PC-3 (cell line): ENCODE measurements at places on chromosomes 7 and 10. TPM values are rescaled to one million over a fixed set of nuclear protein-coding genes. Genes with fewer than 3 reads are reported as not detected.

SUN3 gene
- not detected in 2 replicates for total RNA-seq

GIMAP2 gene
- total RNA-seq, result not detected in 2 replicates

BHLHA15 gene
- 12.0 and 13.9 TPM in 2 replicates for total RNA-seq

HOXA10 gene
- total RNA-seq, result 36.0 and 46.1 TPM in 2 replicates

SPOCK2 gene
- total RNA-seq, result 0.06 and 0.33 TPM in 2 replicates

GATA3 gene
- total RNA-seq, result 2.6 and 3.6 TPM in 2 replicates

PRKCQ gene
- not detected in 2 replicates for total RNA-seq

UNC5B gene
- total RNA-seq, result 0.26 and 0.46 TPM in 2 replicates

MKX gene
- 2.6 and 3.5 TPM in 2 replicates for total RNA-seq

FKBP6 gene
- not detected in 2 replicates for total RNA-seq

PWWP2B gene
- total RNA-seq, result 24.5 and 41.5 TPM in 2 replicates

FRMPD2 gene
- 0.11 and 0.35 TPM in 2 replicates for total RNA-seq

STEAP4 gene
- 1.2 and 1.7 TPM in 2 replicates for total RNA-seq

PTN gene
- 0.07 and 0.46 TPM in 2 replicates for total RNA-seq

ARF5 gene
- 163 and 187 TPM in 2 replicates for total RNA-seq

MBL2 gene
- total RNA-seq, result 0.17 TPM in 1 of 2 replicates, not detected in the other
